ENCODE measurements at places on chromosomes 1 and 21. TPM values are rescaled to one million over a fixed set of nuclear protein-coding genes. Genes with fewer than 3 reads are reported as not detected.
A peak's percentile ranks its signal among the peaks of the same experiment; 100 is the strongest.

- no peak for DNase-seq
Observed at GRCh38 chr1:179806333-179806732, 63.2 kb downstream of the FAM163A start.

- no peak for DNase-seq
Observed at GRCh38 chr1:229894532-229894931, 172.5 kb upstream of the GALNT2 start.

- DNase-seq, result peak; percentile 50
Observed at GRCh38 chr21:45152265-45152746, 77.9 kb downstream of the ADARB1 start.

- no peak for DNase-seq
Observed at GRCh38 chr1:55150880-55151588, 64.1 kb downstream of the USP24 start.

DNA sequence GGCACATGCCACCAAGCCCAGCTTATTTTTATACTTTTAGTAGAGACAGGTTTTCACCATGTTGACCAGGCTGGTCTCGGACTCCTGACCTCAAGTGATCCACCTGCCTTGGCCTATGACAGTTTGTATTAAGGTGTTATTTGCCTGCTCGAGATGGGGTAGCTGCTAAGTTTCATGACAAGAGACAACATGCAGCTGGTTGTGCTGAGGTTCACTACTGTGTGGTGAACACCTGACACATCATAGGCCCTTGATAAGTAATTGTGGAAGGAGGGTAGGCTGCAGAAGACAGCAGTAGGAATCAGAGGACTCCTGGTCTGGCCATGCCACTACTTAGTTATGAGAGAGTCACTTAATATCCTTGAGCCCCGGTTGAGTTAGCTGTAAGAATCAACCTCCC is 46.2 kb downstream of the PLPP3 start:
- no peak for DNase-seq

- DNase-seq, result no peak
Observed at GRCh38 chr1:227742738-227743715, 7.8 kb downstream of the SNAP47 start.

DNA sequence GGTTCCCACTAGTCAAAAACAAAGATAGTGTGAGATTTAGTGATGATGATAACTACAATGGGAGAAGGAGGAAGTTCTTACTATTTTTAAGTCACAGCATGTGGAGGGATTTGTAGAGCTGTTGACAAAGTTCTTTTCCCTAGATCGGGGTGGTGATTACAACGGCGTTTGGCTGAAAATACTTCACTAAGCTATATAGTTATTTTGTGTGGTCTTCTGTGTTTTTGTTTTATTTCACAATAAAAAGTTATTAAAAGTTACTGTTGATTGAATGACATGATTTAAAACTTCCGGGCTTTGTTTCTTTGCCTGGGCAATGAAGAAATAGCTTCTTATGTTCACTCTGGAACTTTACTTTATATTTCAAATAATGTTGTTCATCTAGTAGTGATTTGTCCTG is 47.3 kb upstream of the SSX2IP start:
- no peak for DNase-seq

Gene NCDN
- 11.3 TPM for total RNA-seq

Gene IQGAP3
- total RNA-seq, result 3.7 TPM

Gene AUNIP
- not detected for total RNA-seq

Gene SPATA6
- 14.5 TPM for total RNA-seq

Gene CGN
- total RNA-seq, result 123 TPM

Data from transverse colon (tissue), 4 donors.